ENCODE measurements at places on chromosomes 6 and 20. TPM values are rescaled to one million over a fixed set of nuclear protein-coding genes. Genes with fewer than 3 reads are reported as not detected.

The RALGAPA2 gene
- polyA plus RNA-seq, result 33.1 TPM

The TMEM200A gene
- 49.8 TPM for polyA plus RNA-seq

The OR2B6 gene
- 0.07 TPM for polyA plus RNA-seq

- H3K4me1 ChIP-seq, result peaks cover 54% of the 10 kb centered on the region
- no peaks in the 10 kb centered on the region for H3K27me3 ChIP-seq
- DNase-seq, result peak; percentile 95
- H3K27ac ChIP-seq, result peak overlapping the region; percentile 92
- peak overlapping the region; percentile 97 for H3K4me3 ChIP-seq
- H3K36me3 ChIP-seq, result peaks cover 24% of the 10 kb centered on the region
Observed at GRCh38 chr6:41939848-41940758, 1.5 kb downstream of the CCND3 start.

GRCh38 chr6:17393892-17394631 lies 667 bp downstream of the CAP2 start:
- H3K27ac ChIP-seq, result no peak overlapping the region
- peaks cover 13% of the 10 kb centered on the region for H3K27me3 ChIP-seq
- H3K4me3 ChIP-seq, result peak overlapping the region; percentile 26
- H3K4me1 ChIP-seq, result no peaks in the 10 kb centered on the region

DNA sequence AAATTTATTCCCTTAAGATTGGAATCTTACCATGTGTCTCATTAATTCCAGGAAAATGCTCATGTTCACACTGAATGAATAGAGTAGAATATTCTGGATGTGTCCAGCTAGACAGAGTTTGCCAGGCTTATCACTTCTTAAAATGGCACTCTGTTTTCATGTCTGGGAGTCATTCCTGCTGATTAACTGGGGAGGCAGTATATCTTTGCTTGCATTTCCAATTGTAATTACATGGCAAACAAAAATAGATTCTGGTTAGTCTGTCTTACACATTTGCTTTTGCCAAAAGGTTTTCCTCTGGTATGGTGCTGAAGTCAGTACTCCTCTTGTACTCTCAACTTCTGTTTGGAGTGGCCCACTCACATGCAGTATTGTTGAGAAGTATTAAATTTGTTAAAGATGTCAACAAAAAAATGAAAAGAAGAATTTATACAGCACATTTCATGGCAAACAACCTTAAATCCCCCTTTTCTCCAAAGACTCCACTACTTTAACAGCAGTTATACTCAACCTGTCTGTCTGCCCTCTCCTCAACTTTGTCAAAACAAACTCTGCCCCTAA lies 70.2 kb downstream of the TENT5A start:
- H3K27me3 ChIP-seq, result no peaks in the 10 kb centered on the region
- H3K4me3 ChIP-seq, result no peak overlapping the region
- no peak for DNase-seq
- H3K36me3 ChIP-seq, result no peaks in the 10 kb centered on the region
- H3K27ac ChIP-seq, result no peak overlapping the region

GRCh38 chr20:53890443-53891305 lies 179.7 kb downstream of the BCAS1 start:
- H3K4me3 ChIP-seq, result no peak overlapping the region
- no peak for DNase-seq
- no peak overlapping the region for H3K27ac ChIP-seq
- H3K4me1 ChIP-seq, result peaks cover 2% of the 10 kb centered on the region
- H3K27me3 ChIP-seq, result no peaks in the 10 kb centered on the region

- H3K27ac ChIP-seq, result no peak overlapping the region
- no peak for DNase-seq
- no peaks in the 10 kb centered on the region for H3K27me3 ChIP-seq
- no peak overlapping the region for H3K4me3 ChIP-seq
- H3K36me3 ChIP-seq, result no peaks in the 10 kb centered on the region
- H3K4me1 ChIP-seq, result no peaks in the 10 kb centered on the region
Observed at GRCh38 chr20:64247307-64247618, 8.3 kb upstream of the PCMTD2 start.

DNA sequence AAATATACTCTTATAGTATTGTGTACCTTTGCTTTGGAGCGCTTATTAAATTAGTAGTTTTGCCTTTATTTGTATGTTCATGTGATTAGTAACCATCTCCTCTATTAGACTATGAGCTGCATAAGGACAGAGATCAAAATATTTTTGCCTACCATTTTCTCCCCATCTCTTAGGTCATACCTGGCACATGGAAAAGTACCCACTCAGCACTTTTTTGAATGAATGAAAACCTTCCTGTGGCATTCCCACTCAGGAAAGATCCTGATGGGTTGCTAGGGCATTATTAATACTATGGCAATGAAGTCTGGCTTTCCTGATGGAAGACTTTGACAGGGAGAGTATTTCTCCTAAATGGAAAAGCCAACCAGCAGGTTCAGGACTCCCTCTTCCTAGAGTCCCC lies 20.3 kb upstream of the CHD6 start:
- DNase-seq, result no peak
- no peaks in the 10 kb centered on the region for H3K36me3 ChIP-seq
- peaks cover 6% of the 10 kb centered on the region for H3K4me1 ChIP-seq

DNA sequence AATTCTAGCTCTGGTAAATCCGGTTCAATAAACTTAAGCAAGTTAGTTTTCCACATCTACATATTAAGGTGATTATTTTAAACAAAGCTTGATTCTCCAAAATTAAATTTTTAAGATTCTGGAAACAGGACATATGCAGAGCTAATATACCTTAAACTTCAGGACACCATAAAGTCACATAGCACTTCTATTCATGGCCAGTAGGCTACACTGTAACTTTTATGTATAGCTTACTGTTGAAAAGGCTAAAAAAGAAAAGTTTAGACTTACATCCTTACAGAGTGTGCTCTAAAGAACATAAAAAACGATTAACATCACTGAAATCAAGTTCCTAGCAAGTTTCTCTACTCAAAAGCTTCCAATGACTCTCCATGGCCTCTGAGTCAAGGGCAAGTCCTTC lies 224.7 kb downstream of the PTPRK start:
- H3K27ac ChIP-seq, result no peak overlapping the region
- H3K36me3 ChIP-seq, result peaks cover 2% of the 10 kb centered on the region
- no peaks in the 10 kb centered on the region for H3K27me3 ChIP-seq
- DNase-seq, result no peak
- H3K4me3 ChIP-seq, result no peak overlapping the region

DNA sequence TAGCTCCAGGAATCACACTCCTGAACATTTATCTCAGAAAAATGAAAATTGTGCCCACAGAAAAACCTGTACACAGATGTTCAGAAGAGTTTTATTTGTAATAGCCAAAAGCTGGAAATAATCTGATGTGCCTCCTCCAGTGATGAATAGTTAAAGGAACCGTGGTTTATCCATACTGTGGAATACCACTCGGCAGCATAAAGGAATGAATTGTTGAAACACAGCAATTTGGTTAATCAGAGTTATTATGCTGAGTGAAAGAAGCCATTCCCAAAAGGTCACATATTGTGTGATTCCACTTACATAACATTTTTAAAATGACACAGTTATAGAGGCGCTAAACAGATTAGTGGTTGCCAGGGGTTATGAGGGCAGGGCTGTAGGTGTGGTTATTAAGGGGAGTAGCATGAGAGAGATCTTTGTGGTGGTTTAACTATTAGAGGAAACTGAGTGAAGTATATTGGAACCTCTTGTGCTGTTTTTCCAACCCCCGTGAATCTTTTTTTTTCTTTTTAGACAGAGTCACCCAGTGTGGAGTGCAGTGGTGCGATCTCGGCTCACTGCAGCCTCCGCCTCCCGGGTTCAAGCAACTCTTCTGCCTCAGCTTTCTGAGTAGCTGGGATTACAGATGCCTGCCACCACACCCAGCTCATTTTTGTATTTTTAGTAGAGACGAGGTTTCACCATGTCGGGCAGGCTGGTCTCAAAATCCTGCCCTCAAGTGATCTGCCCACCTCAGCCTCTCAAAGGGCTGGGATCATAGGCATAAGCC lies 26.2 kb downstream of the PSMF1 start:
- no peak for DNase-seq
- no peaks in the 10 kb centered on the region for H3K4me1 ChIP-seq
- no peak overlapping the region for H3K27ac ChIP-seq
- peaks cover 53% of the 10 kb centered on the region for H3K36me3 ChIP-seq

- H3K27ac ChIP-seq, result no peak overlapping the region
- no peaks in the 10 kb centered on the region for H3K4me1 ChIP-seq
- no peak for DNase-seq
- H3K27me3 ChIP-seq, result no peaks in the 10 kb centered on the region
- no peak overlapping the region for H3K4me3 ChIP-seq
- H3K36me3 ChIP-seq, result no peaks in the 10 kb centered on the region
Observed at GRCh38 chr6:5042436-5042835, 38.6 kb upstream of the RPP40 start.

- H3K27me3 ChIP-seq, result peaks cover 14% of the 10 kb centered on the region
- no peak overlapping the region for H3K4me3 ChIP-seq
- H3K4me1 ChIP-seq, result no peaks in the 10 kb centered on the region
- H3K36me3 ChIP-seq, result no peaks in the 10 kb centered on the region
Observed at GRCh38 chr20:64121586-64121985, 14.2 kb upstream of the NPBWR2 start.

DNA sequence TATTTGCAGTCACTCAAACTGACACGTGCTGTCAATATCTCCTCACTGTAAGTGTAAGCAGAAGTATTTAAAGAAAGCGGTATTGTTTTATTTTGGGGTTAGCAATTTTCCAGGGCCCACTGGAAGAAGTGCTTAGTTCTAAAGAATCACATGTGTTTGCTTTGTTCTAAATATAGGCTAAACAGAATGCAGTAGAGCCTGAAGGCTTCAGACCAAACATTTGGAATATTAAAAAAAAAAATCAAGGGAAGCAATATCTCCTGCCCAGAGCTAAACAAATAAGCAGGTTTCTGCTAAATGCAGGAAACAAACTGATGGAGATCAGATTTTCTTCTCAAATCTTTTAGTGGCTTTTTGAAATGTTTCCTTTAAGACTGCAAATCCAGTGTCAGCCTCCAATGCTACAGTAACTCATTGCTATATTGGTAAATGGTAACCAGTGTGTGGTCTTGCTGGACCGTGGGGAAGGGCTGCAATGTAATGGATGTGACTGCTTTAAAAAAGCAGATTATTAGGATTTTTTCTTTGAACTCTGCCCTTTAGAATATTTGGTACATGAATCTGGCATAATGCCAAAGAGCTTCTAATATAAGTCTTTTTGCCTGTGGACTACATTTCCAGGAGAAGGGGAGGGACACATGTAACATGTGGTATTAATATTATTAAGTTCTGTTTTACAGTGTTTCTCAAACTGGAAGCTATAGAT lies 317.1 kb upstream of the FERMT1 start:
- DNase-seq, result no peak
- H3K4me1 ChIP-seq, result no peaks in the 10 kb centered on the region
- H3K27ac ChIP-seq, result no peak overlapping the region
- no peaks in the 10 kb centered on the region for H3K36me3 ChIP-seq
- H3K4me3 ChIP-seq, result no peak overlapping the region

GRCh38 chr6:42260972-42261371 lies 43.3 kb upstream of the MRPS10 start:
- no peak overlapping the region for H3K27ac ChIP-seq
- no peaks in the 10 kb centered on the region for H3K27me3 ChIP-seq
- peaks cover 22% of the 10 kb centered on the region for H3K36me3 ChIP-seq
- peaks cover 19% of the 10 kb centered on the region for H3K4me1 ChIP-seq
- H3K4me3 ChIP-seq, result no peak overlapping the region
